ENCODE measurements at places on chromosomes 1 and 21.

DNA sequence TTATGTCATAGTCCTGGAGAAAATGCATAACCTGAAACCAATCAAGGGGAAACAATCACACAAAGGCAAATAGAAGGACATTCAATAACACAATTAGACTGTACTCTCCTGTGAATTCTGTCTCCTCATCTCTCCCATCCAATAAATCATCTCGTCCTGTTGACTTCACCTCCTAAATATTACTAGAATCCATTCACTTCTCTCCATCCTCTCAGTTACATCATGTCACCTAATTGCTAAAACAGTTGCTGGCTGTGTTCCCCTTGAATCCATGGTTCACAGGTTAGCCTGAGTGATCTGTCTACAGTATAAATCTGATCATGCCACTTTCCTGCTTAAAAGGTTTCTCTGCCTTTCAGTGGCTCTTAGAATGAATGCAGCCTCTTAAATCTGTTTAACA lies 220.2 kb downstream of the TGFB2 start:
- DNase-seq, result no peak

DNA sequence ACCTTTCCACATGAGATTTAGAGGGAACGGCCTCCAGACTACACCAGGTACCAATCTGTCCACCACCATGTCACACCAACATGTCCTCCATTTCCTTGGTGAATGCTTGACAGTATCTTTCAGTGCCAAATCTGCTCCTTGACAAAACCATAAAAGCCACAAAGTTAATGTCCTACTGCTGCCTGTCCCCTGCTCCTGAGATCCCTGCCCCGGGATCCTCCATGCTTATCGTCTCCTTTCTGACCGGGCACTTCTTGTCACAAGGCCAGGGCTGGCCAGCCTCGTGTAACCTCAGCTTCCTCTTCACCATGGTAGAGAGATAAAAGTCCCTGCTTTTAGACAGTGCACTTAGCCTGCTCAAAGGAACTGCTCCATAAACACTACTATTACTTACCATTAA lies 136.2 kb downstream of the NAV1 start:
- DNase-seq, result no peak

DNA sequence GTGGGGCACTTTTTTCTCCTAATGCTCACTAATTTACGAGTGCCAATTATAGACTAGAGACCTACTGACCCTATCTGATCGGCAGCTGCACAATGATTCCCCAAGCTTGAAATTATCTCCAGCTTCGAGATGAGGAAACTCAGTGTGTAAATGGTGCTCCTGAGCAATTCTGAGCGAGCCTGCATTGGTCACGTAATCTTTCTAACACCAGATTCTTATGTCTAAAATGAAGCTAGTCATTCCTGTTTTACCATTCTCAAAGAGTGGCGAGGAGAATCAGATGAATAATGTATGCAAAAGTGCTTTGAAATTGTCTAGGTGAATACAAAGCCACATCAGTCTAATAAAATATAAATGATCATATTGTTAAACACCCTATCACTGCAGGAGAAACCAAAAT lies 318.1 kb upstream of the FAM78B start:
- DNase-seq, result no peak

- no peak for DNase-seq
These were observed 46.0 kb downstream of the UBIAD1 start for GRCh38 chr1:11318982-11319381.

GRCh38 chr21:42670884-42671283 lies 17.5 kb downstream of the PDE9A start:
- DNase-seq, result no peak

DNA sequence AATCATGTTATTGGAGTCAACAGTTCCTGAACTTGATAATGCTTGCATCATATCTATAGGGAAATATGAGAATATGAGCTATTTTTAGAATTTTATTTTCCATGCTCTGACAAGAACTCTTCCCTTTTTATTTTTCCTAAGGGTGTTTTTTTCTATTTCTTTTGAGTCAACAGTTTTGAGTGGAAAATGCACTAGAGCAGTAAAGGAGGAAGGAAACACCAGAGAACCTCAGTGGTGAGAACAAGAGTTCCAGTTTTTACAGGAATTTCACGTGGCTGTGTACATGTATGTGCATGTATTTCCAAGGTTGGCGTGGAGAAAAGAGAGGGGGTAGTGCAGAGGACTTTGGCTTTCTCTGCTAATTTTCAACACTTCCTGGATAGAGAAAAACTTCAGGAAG lies 63.6 kb upstream of the TNFSF18 start:
- no peak for DNase-seq

- no peak for DNase-seq
These were observed 9.6 kb upstream of the SPEN start for GRCh38 chr1:15837931-15838330.

GRCh38 chr1:117143172-117143571 lies 21.6 kb upstream of the TRIM45 start:
- DNase-seq, result no peak

GRCh38 chr1:200275415-200275814 lies 134.4 kb downstream of the ZNF281 start:
- DNase-seq, result no peak

DNA sequence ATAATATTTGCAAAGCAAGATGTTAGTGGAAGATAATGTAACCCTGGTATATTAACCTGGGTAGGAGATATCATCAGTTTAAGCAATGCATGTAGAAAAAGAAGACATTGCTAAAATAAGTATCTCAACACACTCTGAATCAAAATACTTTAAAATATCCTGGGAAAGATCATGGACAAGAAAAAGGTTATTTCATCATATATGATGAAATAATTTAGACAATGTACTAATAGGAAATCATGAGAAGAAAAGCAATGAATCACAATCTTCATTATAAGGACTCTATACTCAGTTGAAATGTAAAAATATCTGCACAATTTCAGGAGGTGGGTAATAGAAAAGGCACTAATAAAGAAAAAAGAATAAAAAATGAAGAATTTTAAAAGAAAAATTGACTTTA lies 158.8 kb downstream of the KCNT2 start:
- no peak for DNase-seq

- peak; percentile 98 for DNase-seq
These were observed 67.7 kb upstream of the RCC1 start for GRCh38 chr1:28437924-28438699.

GRCh38 chr1:227912866-227913265 lies 34.9 kb downstream of the WNT9A start:
- DNase-seq, result no peak

GRCh38 chr1:155051777-155052398 lies 772 bp downstream of the ADAM15 start:
- DNase-seq, result no peak

GRCh38 chr1:199033661-199034060 lies 394.8 kb downstream of the PTPRC start:
- no peak for DNase-seq

GRCh38 chr1:207314816-207315215 lies 6.7 kb upstream of the CD55 start:
- DNase-seq, result no peak

DNA sequence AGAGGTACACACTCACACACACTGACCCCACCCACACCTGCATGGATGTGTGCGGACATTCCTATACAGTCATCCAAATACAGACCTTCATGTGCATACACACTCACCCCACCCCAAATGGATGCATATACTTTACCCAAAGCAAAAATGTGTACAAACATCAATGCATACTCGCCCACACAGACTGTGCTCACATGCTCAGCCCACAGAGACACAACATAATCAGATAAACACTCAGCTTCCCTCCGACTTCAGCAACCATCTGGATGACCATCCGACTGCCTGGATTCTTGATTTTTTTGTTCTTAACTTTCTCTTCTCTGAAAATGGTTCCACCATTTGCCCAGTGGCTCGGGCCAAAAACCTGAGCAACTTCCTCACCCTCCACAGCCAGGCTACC lies 24.4 kb upstream of the GJB5 start:
- DNase-seq, result no peak

DNA sequence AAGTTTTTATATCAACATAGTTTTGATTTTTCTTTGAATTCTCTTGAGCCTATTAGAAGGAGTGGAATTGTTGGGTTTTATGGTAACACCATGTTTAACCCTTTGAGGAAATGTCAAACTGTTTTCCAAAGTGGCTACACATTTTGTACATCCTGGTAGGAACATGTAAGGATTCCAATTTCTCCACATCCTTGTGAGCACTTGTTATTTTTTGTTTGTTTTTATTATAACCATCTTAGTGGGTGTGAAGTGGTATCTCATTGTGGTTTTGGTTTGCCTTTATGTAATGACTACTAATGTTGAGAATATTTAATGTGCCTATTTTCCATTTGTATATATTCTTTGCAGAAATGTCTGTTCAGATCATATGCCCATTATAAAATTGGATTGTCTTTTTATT lies 120.5 kb downstream of the FGGY start:
- DNase-seq, result no peak

DNA sequence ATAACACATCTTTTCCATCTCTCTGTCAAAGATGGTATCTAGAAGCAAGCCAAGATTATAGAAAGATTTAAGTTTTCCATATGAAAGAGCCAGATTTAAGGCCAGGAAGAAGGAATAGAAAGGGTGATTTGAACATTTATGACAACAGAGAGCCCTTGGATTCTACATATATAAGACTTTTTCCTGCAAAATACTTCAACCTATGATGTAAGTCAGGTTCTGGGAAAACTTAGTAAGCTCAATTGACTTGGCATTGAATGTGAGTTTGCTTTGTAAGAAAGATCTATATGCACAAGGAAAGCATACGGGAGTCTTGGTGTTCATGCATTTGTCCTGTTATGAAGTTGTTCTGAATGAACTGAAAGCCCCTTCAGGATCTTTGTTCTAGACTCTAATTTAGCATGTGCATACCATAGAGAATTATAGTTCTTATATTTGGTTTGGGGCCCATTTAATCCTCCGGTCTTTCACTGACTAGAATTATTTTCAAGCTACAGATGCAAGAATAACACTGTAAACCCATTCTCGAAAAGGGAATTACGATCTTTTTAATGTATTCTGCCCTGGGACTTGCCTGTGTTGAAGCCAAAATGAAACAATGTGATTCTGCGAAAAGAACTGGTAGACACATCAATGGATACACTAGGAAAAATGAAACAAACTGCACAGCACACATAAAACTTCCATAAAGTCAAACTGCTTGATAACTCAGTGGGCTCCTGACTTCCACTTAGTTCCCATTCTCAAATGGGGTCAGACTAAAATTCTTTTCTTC lies 152.8 kb downstream of the DISP1 start:
- DNase-seq, result no peak

- no peak for DNase-seq
These were observed 12.5 kb upstream of the HNRNPR start for GRCh38 chr1:23356471-23357137.

DNA sequence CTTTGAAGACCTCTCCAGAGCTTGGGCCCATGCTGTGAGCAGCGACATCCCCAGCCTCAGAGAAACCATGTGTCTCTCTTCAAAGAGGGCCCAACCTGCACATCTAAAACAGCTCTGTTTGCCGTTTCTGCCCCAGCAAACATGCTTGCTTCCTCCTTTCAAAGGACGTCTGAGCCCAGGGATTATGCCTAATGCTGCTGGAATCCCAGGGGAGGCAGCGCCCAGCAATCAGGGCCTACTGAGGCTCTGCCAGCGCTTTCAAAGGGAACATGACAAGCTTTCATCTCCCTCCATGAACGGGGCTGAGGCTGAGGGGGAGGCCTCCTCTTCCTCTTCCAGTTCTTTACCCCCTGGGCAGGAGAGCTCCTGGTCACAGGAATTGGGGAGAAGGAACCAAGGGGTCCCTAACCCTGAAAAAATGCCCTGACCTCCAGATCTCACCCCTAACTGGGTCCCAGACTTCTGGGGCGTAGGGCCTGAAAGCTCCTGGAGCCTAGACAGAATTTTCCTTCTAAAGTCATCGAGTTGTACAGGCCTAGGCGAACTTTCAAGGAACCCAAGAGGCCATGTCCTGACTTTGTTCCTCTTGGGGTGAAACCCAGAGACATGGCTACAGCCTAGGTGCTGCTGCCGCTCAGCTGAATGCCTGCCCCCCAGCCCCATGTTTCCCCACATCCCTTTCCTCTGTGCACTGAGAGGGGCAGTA lies 13.4 kb upstream of the ASCL5 start:
- DNase-seq, result no peak

GRCh38 chr1:221698579-221699349 lies 43.1 kb downstream of the DUSP10 start:
- DNase-seq, result no peak

DNA sequence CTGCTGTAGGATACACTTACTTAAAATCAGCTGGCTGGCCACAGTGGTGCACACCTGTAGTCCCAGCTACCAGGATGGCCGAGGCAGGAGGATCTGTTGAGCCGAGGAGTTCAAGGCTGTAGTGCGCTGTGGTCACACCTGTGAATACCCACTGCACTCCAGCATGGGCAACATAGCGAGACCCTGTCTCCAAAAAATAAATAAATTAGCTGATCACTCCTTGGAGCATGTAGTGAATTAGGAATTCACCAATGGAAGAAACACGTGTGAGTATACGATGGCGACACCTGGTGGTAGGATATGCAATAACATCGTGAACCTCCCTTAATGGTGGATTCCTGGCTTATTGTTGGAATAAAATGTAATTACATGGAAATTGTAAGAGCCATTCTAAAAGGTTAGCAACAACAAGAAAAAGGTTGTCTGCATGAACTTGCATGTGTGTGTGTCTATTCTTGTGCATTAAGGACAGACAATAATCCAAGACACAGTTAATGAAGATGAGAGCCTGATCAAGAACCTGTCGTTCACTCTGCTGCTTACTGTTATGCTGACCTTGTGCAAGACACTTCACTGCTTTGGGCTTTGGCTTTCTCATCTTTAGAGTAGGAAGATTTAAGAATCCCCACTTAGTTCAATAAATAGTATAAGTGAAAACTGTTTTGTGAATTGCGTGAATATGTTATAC lies 38.6 kb upstream of the COX20 start:
- DNase-seq, result peak; percentile 22

DNA sequence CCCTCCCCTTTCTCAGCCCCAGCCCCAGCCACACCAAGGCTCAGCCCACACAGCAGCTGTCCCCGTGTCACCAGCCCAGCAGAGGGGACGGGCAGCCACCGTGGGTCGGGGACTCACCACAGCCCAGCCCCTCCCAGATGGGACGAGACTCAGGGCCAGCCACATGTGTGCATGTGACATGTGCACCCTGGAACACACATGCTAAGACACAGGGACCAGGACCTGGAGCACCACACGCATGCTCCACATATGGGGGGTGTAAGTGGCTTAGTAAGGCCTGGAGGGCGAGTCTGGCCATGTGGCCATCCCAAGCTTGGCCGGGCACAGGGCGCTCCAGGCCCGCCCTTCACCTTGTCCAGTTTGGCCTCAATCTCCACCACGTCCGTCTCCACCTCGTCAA lies 4.0 kb downstream of the ACAP3 start:
- DNase-seq, result no peak

- no peak for DNase-seq
These were observed 118.0 kb upstream of the BARHL2 start for GRCh38 chr1:90834886-90835660.

- DNase-seq, result no peak
These were observed 15.2 kb downstream of the CAPN2 start for GRCh38 chr1:223727541-223727940.

GRCh38 chr1:207669528-207670009 lies 24.6 kb downstream of the CR1L start:
- no peak for DNase-seq

Measured in HS-27A (cell line).